ENCODE measurements at places on chromosomes 2 and 18. TPM values are rescaled to one million over a fixed set of nuclear protein-coding genes. Genes with fewer than 3 reads are reported as not detected.

The GPR55 gene
- 4.7 TPM for total RNA-seq

DNA sequence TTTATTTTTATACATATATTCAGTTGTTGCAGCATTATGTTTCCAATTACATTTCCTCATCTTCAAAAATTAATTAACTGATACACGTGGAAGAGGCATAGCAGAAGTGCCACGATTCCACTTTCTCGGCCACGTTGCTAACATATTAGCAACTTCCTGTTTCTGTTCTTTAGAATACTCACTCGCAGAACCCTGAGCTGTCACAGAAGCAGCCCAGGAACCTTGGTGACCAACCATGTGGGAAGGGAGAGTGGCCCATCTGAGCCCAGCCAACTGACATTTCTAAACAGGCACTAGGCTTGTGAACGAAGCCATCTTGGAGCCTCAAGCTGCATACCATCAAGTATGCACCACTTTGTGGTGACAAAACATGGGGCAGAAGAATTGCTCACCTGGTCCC lies 350.1 kb downstream of the CBLN2 start:
- peak; percentile 7 for DNase-seq

- DNase-seq = no peak
These were observed 76.1 kb upstream of the CPO start for GRCh38 chr2:206863196-206863595.

DNA sequence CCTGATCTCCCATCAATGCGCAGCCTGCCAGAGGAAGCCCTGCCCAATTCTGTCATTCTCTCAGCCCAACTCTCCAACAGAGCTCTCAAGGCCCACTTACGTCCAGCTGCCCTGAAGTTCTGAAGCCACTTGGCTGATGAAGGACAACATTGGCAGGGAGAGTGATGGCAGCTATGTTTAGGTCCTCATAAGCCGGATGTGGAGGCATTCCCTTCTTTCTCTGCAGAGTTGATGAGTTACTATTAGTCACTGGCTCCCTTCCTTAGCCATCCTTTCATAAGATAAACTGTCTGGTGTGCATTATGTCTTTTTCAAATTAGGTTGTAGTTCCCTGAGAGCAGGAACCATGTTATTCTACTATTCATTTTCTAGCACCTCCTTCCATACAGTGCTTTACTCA lies 22.5 kb upstream of the TACR1 start:
- DNase-seq = no peak

DNA sequence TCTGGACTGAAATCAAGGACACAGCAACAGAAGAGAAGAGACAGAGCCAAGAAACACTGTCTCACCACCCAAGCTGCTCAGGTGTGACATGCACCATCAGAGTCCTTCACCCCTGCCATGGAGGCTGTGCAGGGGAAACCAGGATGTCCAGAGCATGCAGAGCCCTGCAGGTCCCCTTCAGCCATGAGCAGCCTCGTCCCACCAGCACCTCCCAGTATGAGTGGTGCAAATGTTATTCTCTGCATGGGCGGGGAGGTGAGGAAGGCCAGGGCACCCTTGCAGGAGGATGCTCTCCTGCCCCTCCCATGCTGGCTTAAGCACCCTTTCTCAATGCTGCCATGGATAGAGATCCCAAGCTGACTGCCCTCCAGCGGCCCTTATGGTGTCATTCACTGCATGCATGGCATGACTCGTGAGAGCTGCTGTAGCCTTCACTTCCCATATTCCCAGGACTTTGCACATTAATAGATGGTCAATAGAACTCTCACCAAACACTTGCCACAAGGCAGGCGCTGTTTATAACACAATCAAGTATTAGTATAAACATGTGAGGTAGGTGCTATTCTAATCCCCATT lies 171.0 kb downstream of the ANAPC1 start:
- no peak for DNase-seq

DNA sequence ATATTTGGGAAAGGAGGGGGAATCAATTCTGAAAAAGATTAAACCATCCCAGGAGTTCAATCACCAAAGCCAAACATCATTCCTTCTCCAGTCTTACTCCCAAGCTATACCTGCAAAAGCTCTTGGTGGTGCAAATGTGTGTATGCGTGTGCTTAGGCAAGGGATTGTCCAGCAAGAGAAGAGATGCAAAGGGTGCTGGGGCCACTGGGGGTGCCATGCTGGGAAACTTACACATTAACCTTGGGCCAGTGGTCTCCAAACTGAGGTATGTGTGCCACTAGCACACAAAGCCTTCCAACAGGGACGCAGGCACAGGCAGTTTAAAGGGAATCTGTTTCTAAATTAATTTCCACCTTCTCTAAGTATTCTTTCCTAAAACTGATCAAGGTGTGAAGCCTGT lies 307.9 kb downstream of the NBAS start:
- DNase-seq = no peak

DNA sequence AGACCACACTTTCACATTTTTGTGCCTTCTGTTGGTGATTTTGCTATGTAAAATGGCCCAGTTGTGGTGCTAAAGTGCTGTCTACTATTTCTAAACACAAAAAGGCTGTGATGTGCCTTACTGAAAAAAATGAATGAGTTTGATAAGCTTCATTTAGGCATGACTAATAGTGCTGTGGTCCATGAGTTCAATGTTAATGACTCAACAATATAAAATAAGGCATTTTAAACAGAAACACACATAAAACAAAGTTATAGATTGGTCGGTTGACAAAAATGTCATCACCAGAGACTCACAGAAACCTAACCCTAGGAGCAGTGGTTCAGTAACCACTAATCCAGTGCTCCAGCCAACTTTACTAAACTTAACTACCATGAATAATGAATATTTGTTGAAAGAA lies 160.0 kb downstream of the DNAH6 start:
- DNase-seq = no peak

DNA sequence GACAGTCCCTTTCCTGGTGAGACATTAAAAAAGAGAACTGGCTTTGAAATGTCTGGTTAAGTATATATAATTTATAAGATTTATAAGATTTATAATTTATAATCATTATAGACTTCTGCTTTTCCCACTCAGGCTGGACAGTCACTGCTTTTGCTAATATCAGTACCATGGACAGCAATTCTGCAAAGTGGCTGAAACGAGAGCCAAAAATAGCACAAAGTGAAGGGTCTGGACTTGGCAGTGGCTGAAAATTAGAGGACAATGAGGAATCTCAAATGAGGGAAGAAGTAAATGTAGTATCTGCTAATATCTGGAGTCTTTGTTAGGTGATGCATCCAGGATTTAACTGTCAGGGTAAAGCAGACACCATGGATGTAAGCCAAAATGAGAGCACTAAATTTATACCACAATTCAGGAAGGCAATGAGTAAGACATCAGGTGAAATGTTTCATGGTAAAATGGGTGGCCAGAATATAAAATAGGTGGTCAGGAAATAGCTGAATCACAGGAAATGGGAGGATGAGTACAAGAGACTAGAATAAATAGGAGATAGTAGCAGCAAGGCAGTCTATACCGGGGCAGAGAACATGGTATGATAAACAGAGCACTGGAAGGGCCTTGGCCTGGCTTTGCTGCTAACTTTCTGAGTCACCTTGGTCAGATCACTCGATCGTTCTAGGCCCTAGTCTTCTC lies 39.6 kb upstream of the BOD1L2 start:
- no peak for DNase-seq

DNA sequence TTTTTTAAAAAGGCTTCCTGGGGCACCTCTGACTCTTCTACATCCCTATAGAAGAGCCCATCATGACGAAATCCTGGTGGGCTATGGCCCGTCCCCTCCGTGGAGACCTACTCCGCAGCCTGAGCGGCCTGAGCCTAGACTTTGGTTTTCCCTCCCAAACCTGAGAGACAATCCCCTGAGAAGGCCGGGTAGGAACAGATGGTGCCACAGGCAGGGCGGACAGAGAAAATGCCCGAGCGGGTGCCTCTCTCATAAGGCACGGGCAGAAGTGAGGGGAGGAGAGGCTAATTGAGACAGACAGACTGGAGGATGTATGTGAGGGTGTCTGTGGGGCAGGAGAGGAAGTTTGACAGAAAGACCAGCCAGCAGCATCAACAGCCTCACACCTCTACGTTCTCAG lies 20.2 kb upstream of the SFXN5 start:
- DNase-seq = no peak

DNA sequence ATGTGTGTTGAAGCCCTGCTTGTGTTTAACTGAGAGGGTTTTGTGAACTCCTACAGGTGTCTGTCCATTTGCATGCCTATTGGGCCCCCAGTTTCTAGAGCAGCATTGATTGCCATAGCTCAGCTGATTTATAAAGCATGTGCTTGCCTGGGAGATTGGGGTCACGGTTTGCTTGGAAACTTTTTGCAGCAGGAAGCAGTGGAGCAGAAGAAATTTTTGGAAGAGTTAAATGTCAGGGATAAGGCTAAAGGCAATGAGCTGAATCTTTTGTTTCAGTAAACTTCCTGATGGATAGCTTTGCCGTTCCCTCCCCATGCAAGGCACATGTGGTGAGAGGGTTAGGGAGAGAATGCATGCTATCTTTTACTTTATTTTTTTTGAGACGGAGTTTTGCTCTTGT lies 102.2 kb downstream of the PTPRM start:
- no peak for DNase-seq

- DNase-seq = no peak
These were observed 199.3 kb downstream of the ZNF407 start for GRCh38 chr18:74796841-74797576.

GRCh38 chr2:210899131-210899530 lies 342.7 kb downstream of the CPS1 start:
- no peak for DNase-seq

DNA sequence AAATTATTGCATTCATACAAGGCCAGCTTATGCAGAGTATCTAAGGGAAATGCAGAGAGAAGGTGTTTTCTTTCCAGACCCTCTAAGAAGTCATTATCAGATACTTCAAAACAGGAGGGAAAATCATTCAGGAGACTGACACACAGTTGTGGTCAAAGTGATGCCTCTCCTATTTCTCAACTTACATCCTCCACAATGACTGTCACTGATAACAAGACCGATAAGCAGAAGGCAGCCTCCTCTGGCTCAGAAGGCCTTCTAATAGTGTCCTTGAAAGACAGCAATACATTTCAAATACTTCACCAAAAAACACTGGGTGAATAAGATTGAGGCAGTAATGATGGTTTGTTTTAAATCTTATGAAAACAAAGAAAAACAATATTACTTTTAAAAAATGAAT lies 199.7 kb downstream of the PIEZO2 start:
- no peak for DNase-seq

The MATN3 gene
- not detected for total RNA-seq

DNA sequence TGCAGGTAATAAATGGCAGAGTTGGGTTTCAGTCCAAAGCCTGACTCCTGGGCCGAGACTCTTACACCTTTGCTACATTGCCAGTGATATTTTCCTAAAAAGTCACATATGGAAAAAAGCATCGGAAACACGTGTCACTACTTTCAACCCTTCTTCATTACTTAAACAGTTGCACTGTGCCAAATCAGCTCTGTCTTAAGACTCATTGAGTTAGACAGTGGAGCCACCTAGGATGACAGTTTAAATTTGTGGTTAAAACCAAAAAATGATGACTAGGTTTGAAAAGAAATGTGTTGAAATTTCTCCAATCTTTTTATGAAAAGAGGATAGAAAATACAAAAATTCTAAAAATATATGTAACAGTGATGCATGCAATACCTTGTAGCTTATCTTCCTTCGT lies 97.5 kb downstream of the TMEM247 start:
- no peak for DNase-seq

- no peak for DNase-seq
These were observed 68.3 kb downstream of the REV1 start for GRCh38 chr2:99421469-99421868.

GRCh38 chr2:157307021-157307420 lies 18.6 kb downstream of the ERMN start:
- DNase-seq = no peak

DNA sequence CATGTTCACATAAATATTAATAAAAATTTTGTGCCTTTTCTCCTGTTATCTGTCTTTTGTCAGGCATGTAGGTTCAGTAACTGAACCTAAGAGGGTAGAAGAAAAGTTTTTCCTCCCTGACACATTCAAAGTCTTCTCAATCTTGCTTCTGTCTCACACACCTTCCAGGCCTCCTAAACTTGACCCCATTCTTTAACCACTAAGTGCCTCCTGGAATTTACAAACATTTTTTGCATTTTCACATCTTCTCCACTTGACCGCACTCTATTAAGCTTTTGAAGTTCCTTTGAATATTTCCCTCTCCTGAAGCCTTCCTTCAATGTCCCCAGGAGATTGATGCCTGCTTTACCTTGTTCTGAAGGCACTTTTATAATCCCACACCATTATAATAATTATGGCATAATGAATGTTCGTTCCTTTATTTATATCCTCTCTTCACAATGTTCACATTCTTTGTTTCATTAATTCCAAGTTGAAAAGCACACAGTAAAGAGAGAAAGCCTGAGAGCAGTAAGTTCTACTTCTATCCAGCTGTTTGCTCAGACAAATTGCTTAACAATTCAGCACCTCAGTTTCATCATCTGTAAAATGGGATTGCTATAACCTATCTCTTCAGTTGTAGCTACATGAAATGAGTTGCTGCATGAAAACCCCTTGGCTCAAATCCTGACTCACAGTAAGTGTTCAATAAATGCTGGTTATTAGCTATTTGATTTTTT lies 184.8 kb upstream of the KLHL29 start:
- DNase-seq = no peak

The SERPINB10 gene
- not detected for total RNA-seq

The TCF23 gene
- total RNA-seq = 0.10 TPM

- DNase-seq = no peak
These were observed 352.7 kb downstream of the TSN start for GRCh38 chr2:122108186-122108585.

Data from B cell (primary cell).